ENCODE measurements at places on chromosomes 7 and 10. TPM values are rescaled to one million over a fixed set of nuclear protein-coding genes. Genes with fewer than 3 reads are reported as not detected.

The VSTM4 gene
- 1.0 TPM for total RNA-seq

The VENTX gene
- total RNA-seq = not detected

The CCDC3 gene
- total RNA-seq = 1.4 TPM

The LMOD2 gene
- not detected for total RNA-seq

The SCART1 gene
- 0.28 TPM for total RNA-seq

The STEAP2 gene
- total RNA-seq = 1.7 TPM

The AHR gene
- total RNA-seq = 189 TPM

The BLVRA gene
- 22.8 TPM for total RNA-seq

The GRM3 gene
- total RNA-seq = not detected

The KCP gene
- total RNA-seq = 0.17 TPM

The TMEM176A gene
- total RNA-seq = not detected

The CYP2C8 gene
- under 0.01 TPM for total RNA-seq

The RTKN2 gene
- total RNA-seq = 0.33 TPM

The TSPAN15 gene
- 175 TPM for total RNA-seq

The FAM25A gene
- not detected for total RNA-seq
